Kidney tubule cell (primary cell): ENCODE measurements at places on chromosomes 3 and 15.
A peak's percentile ranks its signal among the peaks of the same experiment; 100 is the strongest.

- no peak for DNase-seq
Observed at GRCh38 chr3:175957427-175957826, 1098.3 kb downstream of the NAALADL2 start.

- no peak for DNase-seq
Observed at GRCh38 chr15:92773340-92773739, 117.8 kb upstream of the FAM174B start.

DNA sequence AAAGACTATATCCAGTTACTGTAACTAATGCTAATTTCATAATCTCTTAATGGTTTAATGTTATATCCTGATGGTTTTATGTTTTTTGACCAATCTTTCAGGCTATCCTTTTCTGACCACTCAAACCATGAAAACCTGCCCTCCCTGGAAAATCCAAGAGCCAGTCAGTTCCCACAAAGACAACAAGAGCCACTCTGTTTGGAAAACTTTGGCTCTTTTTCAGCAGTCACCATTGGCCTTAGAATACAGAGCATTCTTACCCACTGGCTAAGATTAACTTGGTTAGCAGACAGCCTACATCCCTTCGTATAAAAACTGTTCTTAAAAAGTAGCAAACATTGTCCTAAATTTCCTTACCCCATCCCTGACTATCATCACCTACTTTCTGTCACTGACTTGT is 32.9 kb downstream of the ALCAM start:
- no peak for DNase-seq

DNA sequence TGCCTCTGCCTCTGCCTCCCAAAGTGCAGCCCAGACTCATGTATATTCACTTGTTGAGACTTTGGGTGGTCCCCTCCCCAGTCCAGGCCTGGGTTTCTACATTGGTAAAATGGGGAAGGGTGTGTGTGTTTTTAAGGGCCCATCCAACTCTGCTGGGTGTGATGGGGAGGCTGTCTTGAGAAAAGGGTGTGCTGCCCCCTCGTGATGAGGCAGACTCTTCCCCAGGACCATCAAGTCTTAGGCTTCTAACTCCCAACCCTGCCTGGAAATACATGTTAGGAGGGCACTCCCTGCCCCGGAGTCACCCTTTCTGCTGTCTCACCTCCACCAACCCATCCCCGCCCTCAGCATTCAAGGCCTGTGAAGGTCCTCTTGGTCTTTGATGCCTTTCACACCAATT is 4.4 kb upstream of the PTPN23 start:
- no peak for DNase-seq

GRCh38 chr3:108897883-108898282 is 55.8 kb downstream of the GUCA1C start:
- DNase-seq, result no peak

- DNase-seq, result peak; percentile 26
Observed at GRCh38 chr3:42601896-42602581, 1.6 kb downstream of the NKTR start.

- no peak for DNase-seq
Observed at GRCh38 chr15:28104326-28104725, 5.2 kb upstream of the OCA2 start.

DNA sequence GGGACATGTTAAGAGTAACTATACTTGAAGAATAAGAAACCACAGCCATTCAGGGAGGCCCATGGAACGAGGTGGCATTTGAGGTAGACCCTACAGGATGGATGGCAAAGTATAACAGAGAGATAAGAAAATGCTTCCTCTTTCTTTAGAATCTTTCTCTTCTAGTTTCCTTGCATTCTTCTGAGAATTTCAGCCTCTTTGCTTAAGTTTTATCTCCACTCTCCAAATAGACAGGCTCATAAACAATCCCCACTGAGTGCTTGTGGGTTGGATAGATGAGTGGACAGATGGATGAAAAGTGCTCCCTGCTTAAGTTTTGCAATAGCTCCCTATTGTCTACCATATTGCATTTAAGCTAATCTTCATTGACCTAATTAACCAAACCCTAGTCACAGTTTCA is 103.7 kb downstream of the MEX3B start:
- no peak for DNase-seq

DNA sequence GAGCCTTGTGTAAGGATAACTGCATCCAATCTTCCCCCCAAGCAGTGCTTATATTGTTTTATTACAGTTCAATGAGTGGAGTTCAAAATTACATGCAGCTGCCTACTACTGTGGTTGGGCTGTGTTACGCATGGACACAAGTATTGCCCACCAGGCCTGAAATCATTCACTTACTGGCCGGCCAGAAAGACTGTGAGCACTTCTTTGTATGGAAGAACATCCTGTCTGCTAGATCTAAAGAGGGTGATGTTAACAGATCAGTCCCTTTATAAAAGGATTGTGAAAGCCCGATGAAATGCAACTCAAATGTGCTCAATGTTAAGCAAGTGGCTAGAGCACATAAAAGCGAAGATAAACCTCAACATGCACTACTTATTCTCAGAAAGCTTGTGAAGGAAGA is 132.5 kb downstream of the FOXP1 start:
- DNase-seq, result no peak

DNA sequence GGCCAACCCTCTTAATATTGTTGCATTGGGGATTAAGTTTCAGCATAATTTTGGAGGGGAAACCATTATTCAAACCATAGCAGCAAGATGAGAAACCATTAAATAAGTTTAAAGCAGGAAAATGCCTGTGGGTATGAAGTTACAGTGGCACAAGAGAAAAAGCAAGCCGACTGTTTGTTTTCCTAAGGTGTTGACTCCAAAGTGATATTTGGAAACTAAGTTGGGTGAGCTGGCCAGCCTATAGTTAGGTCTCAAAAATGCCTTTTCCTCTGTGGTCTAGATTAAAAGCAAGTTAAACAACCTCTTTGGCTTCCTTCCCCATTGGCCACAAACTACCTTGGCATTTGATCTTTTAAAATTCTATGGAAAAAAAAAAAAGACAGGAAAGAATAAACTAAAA is 419.8 kb upstream of the AZI2 start:
- DNase-seq, result no peak
